Stimulated activated CD8-positive, alpha-beta memory T cell treated with anti-CD3 and anti-CD28 coated beads, Interleukin-4, amount 100 ng/mL, for 1 hour (primary cell): ENCODE measurements at places on chromosomes 7 and 10.

DNA sequence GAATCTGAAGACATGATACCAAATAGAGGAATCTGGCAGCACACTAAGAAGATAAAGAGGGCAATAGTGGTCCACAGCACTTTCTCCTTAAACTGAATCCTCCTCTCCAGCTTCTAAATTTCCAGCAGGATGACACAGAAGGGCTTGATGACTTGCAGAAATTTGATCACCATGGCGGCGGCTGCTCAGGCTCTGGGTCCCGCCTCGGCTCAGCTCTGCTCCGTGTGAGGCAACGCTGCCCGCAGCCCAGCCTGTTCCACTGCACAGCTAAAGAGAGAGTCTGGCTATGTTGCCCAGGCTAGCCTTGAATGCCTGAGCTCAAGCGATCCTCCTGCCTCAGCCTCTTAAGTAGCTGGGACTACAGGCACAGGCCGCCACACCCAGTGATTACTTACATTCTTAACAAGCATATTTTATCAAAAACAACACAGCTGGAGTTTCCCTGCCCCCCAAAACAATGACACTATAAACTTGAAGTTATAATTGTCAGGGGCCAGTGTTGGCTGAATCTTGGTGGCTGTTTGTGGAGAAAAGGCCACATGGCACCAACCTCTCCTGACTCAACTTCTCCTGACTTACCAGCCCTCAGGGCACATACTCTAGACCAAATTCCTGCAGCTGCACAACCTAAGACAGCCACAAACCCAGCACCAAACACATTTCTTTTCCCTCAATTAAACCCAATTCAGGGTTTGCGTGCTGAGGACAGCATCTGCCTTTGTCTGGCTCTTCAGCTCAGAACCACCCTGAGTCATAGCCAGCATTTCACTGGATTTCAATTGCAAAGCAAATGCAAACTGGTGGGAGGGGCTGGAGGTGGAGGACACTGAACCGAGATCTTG, 11.6 kb upstream of the TNPO3 start:
- DNase-seq, result no peak

- no peak for DNase-seq
These were observed 998.3 kb downstream of the GATA3 start for GRCh38 chr10:9052767-9053166.

DNA sequence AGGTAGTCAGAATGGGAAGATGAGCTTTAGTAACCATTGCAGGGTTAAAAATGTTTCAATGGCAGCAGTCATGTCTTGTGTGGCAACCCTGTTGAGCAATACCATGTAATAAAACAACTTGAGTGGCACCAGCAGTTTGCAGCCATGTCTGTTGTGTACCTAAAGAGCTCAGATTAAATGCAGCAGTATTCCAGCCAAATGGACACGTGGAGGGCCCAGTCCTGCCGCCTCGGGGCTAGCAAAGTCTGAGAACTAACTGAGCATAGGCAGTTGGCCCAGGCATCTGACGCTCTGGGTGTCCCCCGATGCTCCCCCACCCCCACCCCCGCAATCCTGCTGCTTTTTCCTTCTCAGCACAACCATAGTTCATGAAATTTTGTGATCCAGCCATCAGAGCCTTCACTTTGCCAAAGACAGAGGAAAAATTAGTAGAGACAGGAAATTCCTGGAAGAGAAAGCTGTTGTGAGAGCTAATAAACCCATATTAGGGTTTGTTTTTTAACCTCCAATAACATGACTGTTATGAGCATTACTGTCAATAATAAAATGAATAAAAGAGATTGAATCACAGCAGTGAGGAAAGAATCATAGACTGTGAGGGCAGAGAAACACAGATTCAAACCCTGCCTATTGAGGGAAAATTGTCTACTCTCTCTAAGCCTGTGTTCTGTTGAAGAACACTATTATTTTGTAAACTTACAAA, 220.6 kb upstream of the RHOBTB1 start:
- DNase-seq, result no peak

DNA sequence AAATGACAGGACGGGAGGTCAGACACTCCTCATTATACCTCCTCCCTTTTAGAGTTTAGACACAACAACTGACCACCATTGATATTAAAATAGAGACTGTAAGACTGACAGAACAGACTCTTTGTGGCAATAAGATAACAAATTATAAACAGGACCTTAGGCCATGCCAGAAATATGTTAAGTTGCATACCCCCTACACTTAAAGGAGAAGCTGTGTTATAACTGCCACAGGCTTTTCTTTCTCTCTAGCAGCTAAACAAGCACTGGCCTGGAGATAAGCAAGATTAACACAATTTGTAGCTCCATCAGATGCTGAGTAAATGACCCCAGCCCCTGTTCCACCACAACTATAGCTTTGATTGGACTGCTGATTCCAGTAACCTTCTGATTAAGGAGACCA, 10.5 kb upstream of the UNC5B start:
- DNase-seq, result no peak
